ENCODE measurements at places on chromosomes 4 and X.
A peak's percentile ranks its signal among the peaks of the same experiment; 100 is the strongest.

DNA sequence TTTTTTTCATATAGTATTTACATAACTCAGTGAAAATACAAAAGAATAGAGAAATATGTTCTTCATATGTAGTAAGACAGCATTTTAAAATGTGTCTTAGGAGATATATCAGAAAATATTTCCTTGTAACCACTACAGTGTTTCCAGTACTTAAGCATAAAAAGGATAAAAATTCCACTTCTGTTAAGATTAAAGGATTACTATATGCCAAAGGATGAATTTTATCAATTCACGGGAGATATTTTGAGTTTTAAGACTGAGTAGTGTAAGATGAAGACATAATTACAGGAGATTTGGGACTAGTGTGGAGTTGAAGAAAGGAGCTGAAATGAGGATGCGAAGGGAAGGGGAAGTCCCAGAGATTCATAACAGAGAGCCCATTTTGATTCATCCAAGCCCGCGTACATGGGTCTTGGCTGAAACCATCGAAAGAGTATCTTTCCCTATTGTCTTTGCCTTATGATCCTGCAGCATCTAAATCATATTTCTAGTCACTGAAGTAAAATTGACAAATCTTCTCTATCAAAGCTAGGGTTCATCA lies 58.7 kb downstream of the MAD2L1 start:
- no peak for DNase-seq

- no peak for DNase-seq
Measured at GRCh38 chrX:97628807-97629596, 745.3 kb downstream of the RPA4 start.

GRCh38 chrX:103919270-103919637 lies 43.2 kb upstream of the TMSB15B start:
- peak; percentile 42 for DNase-seq

GRCh38 chr4:152168987-152169616 lies 366.8 kb downstream of the FBXW7 start:
- DNase-seq, result no peak

DNA sequence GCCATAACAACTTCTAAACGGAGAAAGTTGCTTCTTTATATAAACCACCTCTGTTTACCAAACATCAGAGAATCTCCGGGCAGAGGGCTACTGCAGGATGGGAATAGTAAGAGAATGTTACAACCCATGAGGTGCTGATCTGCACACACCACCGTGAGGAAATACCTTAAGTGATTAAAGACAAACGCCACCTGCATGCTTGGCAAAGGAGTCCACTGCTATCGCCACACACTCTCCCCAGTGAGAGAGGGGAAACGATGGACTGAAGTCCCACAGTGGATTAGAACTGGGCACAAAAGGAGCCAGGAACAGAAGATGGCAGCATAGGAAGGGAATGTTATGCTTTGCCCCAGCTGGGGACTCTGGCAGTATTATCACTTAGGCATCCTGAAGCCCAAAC lies 15.6 kb downstream of the MAML3 start:
- no peak for DNase-seq

DNA sequence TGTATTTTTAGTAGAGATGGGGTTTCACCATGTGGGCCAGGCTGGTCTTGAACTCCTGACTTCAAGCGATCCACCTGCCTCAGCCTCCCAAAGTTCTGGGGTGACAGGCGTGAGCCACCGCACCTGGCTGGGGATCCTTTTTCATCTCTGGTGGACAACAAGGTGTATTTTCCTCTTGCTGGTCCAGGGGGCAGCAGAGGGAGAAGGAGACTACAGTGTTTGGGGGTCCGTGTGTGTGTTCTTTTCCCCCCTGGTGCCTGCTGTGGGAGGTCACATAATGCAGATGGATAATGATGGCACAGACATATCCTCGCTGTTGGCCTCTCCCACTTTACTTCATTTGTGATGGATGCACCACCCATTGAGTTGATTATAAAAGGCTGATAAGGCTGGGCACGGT lies 39.0 kb upstream of the CD99 start:
- no peak for DNase-seq

DNA sequence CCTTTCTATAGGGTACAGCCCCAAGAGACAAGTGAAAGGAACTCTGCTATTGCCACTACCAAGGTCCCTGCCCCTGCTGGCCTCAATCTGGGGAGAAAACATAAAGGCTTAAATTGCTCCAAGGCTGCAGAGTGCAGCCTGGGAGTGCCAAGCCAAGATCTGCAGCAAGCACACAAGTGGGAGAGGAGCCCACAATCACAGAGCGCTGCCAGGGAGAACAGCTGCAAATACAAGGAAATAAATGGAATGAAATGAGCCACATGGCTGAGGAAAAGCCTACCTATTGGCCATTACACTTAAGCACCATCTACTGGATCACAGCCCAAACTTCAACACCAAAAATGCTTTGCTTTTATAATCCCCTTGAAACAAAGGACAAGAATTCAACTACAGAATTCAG lies 582.4 kb downstream of the FAM133A start:
- DNase-seq, result no peak

- DNase-seq, result no peak
Measured at GRCh38 chr4:12439633-12440305, 1011.1 kb upstream of the HS3ST1 start.

GRCh38 chr4:180799798-180800197 lies 1443.4 kb upstream of the TENM3 start:
- peak; percentile 23 for DNase-seq

DNA sequence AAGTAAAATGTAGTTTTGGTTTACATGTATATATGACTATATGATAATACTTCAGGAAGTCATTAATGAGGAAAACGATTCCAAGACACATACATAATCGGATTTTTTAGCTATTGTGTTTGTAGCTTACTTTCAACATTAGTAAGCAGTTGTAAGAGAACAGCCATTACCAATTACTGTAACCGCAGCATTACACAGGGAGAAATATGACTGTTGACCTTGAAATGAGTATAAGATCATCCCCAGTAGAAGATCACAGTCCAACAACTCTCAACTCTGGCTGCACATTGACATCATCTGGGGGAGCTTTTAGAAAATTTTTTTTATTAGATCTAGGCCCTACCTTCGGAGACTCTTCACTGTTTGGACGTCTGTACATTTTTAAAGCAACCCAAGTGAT lies 762.0 kb upstream of the MAGEB2 start:
- DNase-seq, result no peak

DNA sequence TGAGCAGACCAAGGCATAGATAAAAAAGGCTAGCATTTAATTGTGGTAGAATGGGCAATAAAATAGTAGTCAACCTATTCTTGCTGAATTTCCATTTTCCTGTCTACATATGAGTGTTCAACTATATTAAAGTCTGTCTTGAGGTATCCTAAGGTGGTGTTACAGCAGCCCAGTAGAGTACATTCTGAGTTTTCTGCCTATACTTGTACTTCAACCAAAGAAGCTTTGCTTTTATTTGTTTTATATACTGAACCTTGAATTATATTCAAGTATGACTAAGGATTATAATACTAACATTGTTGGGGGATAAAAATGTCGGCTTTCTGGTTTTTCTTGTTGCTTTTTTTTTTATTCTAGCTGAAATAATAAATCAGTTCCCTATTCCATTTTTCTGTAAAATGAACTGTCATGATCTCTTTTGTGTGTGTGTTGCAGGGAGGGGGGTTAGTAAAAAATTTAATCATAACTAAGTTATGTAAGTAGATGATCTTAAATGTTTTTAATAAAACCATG lies 106.7 kb downstream of the PDLIM5 start:
- no peak for DNase-seq

DNA sequence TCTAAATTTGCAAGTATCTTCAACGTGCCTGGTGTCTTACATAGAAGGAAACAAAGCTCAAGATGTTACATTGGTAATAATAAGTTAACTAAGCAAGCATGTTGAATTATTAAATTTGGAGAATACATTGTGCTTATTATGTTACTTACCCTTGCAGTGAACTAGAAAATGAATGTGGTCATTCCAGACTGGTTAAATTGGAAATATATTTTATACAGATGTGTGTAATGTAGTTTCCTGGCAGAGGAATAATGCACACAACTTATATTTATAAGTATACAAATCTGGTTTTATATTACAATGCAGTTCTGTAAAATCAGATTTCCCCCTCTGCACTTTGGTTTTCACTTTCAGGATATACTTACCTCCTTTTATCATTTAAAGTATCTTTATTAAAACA lies 159.9 kb upstream of the SLIT2 start:
- DNase-seq, result no peak

DNA sequence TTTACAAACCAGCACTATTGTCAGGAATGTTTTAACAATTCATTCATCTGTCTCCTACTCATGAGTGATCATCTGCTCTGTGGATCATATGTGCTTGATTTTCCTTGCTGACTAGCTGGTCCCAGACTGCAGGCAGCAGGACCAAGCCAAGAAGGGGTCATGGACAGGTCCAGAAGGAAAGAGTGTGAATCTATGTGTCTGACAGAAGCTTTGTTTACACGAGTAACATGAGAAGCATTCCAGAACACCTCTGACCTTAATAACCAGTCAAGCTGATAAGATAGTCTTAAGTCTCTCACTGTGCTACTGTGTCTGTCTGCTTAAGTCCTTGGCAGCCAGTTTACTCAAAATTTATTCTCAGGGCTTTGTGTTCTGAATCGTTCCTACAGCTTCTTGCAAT lies 39.0 kb downstream of the GUCY1A1 start:
- DNase-seq, result peak; percentile 84

DNA sequence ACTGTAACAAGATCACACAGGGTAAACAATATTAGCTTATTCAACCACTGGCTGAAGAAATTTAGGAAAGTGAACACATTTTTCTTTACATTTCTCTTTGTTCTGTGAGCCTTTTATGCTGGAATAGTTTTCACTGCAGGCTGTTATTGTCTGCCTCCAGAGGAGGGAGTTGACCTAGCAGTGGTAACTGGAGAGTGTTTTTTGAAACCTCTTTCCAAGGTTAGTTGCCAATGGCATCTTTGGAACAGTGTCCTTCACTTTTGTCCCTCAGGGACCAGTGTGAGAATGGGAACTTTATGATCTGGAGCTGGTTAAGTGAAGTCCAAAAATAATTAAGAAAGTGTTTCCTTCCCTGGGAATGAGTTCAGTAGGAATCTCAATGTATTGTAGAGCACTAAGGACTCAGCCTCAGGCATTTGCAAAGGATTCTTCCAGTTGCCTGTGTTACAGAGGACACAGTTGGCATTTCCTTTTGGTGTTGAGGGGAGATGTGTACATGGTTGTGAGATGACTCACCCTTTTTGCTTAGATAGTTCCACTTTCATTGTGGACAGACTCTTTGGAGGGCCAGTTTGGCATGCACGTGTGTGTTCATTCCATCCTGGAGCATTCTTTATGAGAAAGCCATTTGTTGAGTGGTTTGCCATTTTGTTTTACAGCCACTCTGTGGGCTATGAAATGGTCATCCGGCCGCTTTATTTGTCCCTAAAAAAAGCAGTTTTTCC lies 61.3 kb downstream of the AR start:
- DNase-seq, result peak; percentile 70

DNA sequence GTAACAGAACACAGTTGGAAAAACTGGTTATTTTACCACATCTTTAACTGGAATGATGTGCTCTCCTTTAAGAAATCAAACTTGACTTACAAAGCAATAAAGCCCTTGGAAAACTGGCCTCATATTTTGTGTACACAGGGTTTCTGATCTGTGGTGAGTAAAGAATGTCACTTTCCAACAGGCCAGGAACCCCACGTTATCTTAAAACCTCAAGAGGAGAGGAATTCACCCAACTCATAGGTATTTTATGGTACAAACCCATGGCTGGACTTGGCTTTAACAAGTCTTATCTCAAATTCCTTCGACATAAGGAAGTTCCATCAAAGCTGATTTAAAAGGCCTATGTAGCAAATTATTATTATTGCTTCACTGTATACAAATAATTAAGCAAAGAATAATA lies 1735.1 kb downstream of the PCDH7 start:
- DNase-seq, result no peak

DNA sequence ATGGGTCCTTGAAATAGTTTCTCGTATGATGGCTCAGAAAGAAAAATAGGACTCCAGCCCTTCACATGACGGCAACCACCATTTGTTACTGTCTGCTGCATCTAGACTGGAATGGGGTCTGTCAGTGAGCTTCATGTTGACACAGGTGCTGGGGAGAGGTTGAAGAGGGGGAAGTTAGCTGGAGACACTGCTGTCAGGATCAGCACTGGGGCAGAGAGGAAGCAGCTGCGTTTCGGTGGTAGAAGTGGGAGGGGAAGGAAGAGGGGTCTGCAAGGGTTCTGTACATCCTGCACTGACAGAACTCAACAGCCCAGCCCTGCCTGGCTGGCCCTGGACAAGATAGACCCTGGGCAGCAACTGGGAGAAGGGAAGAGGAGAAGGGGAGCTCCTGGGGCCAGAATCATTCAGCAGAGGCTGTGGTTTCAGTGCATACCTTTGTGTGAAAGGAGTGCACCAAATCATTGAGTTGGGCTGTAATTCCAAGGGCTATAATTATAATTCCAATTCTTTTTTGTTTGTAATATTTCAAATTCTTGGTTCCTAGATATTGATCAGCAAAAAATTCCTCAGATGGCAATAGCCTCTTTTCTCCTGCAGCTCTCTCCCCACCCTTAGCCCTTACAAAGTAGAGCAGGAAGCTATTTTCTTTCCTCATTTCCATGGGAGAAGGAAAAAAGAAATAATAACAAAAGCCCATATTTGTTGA lies 119.4 kb upstream of the C1GALT1C1 start:
- DNase-seq, result peak; percentile 45

DNA sequence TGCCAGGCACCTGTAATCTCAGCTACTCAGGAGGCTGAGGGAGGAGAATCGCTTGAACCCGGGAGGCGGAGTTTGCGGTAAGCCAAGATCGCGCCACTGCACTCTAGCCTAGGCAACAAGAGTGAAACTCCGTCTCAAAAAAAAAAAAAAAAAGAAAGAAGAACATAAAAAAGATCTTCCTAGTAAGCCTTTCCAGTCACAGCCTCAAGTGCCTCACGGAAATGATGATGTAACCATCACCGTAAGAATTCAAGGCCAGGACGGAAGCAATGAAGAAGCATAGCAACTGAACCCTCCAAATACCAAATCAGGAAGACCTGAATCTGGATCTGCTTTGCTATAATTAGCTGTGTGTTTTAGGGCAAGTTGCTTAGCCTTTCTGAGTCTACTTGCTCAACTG lies 28.8 kb downstream of the RBM47 start:
- DNase-seq, result no peak

DNA sequence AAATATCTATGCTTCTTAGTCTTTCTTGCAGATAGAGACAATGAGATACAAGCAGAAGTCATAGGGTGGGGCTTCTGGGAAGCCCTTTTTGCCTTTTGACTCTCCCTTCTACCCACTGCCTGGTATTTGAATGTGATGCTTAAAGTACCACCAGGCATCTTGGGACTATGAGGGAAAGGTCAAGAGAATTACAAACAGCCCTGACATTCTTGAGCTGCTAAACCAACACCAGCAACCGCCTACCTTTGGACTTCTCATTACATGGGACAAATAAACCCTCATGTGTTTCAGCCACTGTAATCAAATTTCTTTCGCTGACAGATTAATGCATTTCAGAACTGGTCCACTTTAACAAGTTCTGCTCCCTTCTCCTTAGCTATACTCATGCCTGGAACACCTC lies 112.8 kb downstream of the LUZP4 start:
- DNase-seq, result no peak
